ENCODE measurements at places on chromosomes 11 and 22.

GRCh38 chr11:119318240-119319135, 1.6 kb upstream of the MCAM start:
- DNase-seq, result no peak

DNA sequence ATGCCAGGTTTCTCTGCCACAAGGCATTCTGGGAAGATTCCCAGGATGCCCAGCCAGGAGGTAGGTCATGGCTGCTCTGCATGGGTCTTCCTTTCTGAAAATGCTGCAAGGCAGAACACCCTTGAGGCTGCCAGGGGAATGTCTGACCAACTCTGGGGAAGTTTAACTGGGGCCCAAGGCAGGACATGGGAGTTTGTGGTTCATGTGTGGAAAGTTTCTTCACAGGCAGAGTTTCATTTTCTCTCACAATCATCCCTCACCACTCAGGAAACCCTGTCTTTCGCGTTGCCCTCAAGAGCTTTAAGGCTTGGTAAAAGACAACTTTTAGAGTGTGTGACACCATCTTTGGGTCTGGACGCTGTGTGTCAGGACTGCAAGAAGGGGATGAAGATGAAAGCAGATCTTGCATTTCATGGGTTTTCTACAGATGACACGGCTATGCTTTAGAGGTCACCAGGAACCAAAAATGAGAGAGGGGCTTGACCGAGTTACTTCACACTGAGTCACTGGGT, 133.5 kb downstream of the CD44 start:
- peak; percentile 8 for DNase-seq

DNA sequence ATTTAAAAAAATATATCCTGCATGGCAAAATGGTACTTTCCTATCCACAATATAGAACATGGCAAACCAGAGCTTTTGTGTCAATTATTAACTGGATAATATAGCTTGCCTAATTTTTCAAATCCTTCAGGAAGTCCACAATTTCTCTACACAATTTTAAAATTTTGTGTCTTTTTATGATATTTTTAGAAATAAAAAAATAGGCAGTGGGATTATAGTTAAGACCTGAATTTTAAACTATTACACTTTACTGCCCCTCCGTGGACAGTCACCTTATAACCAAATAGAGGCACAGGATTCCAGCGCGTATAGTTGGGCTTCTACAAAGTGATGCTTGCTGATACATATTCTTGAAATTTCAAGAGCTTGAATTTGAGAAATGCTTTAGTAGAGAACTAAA, 2.1 kb upstream of the DMC1 start:
- DNase-seq, result no peak

DNA sequence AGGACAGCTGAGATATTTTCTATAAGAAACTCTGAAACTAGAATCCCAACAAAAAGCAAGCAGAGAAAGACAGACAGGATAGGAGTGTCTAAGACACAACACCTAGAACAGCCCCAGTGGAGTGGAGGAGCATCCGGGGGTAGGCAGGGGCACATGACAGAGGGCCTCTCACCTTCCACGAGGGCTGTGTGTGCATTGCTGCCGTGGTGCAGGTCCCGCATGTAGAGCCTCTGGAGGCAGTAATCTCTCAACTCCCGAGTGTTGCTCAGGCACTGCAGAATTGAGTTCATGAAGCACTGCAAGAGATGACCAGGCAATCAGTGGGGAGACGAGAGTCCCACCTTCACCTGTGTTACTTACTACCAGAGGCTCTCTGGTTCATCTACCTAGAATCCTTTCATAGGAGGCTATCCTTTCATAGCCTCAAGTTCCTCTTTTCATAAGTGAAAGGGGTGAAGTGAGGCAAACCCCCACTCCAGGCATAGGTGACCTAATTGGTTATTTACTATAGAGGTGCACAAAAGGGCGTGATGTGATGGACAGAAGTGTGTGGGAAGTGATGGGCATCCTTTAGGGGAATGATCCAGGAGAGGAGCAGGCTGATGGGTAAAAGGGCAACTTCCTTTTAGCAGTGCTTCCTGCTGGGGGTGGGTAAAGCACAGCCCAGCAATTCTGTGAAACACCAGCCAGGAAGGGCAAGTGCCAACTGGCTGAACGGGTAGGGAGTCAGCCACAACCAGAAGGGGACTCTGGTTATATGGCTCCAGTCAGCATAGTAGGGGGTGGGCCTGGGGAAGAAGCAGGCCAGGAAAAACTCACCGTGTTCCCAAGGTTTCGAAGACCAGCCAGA, 13.1 kb upstream of the MFRP start:
- DNase-seq, result no peak

- no peak for DNase-seq
These were observed 2.8 kb upstream of the CABP7 start for GRCh38 chr22:29716814-29717545.

GRCh38 chr11:118841469-118842242, 42.0 kb upstream of the CXCR5 start:
- DNase-seq, result no peak

DNA sequence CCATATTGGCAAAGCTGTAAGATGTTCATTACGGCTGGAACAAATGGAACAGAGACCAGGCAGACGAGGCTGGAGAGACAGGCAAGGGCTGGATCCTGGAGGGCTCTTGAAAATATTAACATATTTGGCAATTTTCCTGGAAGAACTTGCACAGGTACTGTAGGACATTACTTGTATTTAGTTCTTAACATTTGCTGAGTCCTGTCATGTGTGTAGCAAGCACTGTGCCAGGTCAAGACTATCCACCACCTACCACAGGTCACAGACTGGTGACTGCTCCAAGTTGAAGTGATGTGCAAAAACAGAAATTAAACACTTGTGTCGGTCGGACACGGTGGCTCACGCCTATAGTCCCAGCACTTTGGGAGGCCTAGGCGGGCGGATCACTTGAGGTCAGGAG, 58.7 kb upstream of the TNRC6B start:
- DNase-seq, result no peak

DNA sequence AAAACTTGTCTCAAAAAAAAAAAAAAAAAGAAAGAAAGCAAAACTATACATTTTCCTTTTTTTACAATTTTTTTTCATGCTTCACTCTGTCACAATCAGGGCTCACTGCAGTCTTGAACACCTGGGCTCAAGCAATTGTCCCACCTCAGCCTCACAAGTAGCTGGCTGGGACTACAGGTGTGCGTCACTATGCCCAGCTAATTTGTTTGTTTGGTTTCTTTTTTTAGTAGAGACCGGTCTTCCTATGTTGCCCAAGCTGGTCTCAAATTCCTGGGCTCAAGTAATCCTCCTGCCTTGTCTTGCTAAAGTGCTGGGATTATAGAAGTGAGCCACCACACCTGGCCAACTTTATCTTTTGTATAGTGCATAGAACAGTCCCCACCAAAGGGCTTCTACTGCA, 15.0 kb upstream of the CXCR5 start:
- no peak for DNase-seq

DNA sequence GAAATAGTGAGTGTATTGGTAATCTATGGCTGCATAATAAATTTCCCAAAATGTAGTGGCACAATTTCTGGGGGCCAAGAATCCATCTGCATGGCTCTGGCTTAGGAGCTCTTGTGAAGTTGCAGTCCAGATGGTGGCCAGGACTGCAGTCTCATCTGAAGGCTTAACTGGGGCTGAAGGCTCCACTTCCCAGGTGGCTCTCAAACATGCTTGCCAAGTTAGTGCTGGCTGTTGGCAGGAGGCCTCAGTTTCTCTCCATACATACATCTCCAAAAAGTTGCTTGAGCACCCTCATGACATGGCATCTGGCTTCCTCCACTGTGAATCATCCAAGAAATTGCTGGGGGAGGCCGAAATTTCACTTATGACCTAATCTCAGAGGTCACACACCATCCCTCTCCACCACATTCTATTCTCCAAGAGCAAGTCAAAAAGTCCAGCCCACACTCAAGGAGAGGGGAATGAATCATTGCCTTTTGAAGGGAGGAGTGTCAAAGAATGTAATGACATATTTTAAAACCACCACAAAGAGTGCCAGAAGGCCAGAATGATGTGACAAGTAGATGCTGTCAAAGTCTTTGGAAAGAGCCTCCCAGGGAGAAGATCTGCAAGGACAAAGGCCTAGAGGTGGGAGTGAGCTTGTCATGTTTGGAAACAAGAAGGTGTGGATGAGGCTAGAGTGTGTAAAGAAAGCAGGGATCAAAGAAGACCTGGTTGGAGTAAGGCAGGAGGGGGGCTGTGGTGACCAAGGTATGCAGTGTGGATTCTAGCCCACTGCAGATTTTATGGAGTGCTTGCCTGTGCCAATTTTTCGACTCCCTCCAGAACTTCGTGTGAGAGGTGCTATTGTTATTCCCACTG, 566.2 kb downstream of the MIAT start:
- DNase-seq, result no peak

DNA sequence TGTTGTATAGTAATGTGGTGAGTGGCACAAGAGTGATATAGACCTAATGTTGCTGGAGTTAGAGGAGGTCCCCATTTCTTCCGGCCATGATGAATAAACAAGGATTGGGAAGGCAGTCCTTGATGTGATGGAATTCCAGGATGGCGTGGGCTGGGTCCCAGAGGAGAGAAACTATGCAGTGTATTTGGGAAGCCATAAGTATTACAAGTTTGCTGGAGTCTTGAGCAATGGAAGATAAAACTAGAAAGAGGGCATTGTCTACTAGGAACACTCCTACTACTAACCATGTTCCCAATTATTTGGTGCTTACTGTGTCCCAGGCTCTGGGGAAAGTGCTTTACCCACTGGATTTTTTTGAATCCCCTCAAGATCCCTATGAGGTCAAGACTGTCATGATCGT, 20.0 kb downstream of the LDLRAD3 start:
- no peak for DNase-seq

DNA sequence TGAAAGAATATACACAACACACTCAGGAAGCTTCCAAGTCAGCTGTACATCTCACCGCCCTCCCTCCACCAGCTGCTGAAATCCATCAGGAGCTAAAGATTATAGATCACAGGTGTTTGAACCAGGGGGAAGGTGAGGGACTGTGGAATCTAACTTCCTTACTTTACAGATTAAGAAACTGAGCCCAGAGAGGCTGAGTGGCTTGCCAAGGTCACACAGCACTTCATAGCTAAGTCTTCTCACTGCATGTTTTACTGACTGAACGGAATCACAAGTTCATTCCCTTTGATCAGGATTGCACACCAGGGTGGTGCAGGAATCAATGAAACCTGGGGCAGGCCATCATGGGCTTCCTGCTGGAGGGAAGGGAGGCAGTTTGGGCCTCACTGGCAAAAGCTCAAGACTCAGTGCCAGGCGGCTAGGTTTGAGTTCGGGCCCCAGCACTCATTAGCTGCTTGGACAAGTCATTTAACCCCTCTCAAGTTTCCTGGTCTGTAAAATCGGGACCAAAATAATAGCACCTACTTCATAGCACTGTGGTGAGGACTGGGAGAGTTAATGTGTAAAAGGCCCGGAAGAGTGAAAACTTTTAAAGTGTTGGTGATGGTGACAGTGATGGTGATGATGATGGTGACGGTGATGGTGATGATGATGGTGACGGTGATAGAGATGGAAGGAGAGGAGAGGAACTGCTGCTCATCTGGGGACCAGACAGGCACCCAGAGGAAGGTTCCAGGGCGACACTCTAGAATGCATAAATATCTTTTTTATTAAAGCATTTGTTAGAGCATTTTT, 8.2 kb downstream of the CD5 start:
- DNase-seq, result no peak

- no peak for DNase-seq
These were observed 50.1 kb upstream of the DKK3 start for GRCh38 chr11:12058425-12059115.

DNA sequence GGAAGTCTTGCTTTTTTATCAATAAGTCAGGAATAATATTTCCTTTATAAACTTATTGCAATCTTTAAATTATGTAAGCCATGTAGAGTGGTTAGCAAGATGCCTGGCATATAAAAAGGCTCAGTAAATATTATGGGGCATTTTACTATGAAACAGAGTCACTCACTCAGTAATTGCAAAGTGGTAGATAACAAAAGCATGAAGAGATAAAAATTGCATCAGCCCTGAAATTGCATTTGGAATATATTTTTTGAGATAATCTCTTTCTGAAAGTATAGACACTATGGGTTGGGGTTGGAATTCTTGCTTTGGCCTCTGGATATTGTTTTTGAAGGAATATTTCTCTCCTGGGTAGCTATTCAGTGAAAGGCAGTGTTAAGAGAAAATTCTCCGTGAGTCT, 188.6 kb downstream of the JRKL start:
- DNase-seq, result no peak

GRCh38 chr11:120167659-120168058, 29.7 kb upstream of the TRIM29 start:
- no peak for DNase-seq

DNA sequence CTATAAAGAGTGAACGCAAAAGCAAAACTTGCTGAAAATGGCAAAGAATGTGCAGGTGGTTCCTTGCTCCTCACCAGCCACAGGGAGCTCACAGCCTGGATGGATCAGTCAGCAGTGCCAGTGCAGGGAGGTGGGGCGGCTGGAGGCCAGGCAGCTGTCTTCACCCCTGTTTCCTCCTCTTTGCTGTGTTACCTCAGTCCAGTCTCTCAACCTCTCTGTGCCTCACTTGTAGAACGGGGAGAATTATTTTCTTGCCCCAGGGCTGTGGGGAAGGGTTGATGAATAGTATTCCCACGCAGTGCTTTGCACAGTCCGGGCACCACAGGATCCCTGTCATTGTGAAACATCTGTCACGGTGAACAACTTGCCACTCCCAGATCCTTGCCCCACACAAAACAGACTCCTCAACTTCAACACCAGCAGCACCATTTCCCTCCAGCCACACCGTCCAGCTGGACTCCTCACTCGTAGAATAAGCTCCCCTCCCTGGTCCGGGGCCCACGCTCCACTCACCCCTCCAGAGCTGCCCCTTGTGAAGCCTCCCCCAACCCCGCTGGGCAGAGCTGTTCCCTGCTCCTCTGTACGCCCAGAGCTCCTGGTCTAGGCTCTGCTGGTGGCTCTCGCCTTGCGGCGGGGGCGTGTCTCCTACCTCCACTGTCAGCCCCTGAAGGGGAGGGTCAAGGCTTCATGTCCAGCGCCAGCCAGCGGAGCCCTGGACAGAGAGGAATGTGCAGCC, 27.7 kb downstream of the MPPED1 start:
- DNase-seq, result no peak

GRCh38 chr22:35407362-35407761, 7.4 kb downstream of the MCM5 start:
- no peak for DNase-seq
